ENCODE measurements at places on chromosomes 4 and X.

DNA sequence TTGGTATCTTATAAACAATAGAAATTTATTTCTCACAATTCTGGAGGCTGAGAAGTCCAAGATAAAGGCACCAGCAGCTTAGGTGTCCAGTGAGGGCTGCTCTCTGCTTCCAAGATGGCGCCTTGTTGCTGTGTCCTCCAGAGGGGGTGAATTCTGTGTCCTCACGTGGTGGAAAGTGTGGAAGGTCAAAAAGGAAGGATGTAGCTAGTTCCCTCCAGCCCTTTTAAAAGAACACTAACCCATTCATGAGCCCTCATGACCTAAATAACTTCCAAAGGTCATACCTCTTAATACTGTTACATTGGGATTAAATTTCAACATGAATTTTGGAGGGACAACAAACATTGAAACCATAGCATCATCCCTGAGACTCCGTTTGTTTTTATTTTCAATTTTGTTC, 48.8 kb downstream of the ZNF81 start:
- no peak for DNase-seq

DNA sequence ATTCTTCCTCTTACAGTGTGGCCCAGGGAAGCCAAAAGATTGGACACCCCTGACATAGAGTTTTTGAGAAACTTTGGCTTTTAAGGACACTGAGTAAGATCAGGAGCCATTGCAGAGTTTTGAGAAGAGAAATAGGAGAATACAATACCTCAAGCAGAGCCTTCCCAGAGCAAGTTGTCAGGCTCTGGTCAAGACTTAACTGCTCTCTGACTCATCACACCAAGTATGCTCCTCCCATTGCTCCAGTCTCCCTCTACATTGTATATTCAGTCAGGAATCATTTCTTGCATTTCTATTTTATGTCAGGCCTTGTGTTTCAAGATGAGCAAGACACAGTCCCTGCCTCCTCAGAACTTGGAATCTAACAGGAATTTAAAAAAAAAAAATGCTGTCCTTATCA, 176.4 kb upstream of the FMR1 start:
- DNase-seq, result no peak

DNA sequence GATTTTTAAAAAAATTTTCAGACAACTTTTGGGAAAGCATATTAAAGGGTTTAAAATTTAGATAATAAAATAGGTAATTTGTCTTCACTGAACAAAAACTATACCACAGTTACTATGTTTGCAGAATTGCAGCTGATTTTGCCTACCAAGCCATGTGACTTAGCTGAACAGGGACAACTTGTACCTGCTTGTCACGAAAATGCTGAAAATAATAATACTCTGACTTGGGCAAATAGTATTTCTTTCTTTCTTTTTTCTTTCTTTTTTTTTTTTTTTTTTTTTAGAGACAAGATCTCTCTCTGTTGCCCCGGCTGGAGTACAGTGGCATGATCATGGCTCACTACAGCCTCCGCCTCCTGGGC, 225.2 kb upstream of the PPP1R2C start:
- DNase-seq, result no peak

DNA sequence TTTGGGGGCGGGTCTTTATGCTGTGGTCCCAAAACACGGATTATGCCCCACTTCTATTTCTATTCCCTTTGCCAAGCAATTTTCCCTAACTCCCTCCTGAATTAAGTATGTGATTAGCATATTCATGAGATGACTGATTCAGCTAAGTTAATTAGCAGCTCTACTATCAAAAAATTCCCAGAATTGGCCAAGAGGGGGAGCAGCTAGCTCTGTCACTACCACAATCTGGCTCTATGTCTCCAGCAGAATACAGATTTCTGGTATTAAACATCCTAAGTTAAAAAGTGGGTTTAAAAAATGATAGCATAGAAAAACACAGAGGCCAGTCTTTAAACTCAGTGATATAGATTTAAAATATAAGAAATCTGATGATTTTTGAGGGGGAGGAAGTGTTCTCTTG, 80.3 kb downstream of the GPC4 start:
- DNase-seq, result no peak

GRCh38 chr4:117515921-117516320, 430.5 kb upstream of the TRAM1L1 start:
- no peak for DNase-seq

DNA sequence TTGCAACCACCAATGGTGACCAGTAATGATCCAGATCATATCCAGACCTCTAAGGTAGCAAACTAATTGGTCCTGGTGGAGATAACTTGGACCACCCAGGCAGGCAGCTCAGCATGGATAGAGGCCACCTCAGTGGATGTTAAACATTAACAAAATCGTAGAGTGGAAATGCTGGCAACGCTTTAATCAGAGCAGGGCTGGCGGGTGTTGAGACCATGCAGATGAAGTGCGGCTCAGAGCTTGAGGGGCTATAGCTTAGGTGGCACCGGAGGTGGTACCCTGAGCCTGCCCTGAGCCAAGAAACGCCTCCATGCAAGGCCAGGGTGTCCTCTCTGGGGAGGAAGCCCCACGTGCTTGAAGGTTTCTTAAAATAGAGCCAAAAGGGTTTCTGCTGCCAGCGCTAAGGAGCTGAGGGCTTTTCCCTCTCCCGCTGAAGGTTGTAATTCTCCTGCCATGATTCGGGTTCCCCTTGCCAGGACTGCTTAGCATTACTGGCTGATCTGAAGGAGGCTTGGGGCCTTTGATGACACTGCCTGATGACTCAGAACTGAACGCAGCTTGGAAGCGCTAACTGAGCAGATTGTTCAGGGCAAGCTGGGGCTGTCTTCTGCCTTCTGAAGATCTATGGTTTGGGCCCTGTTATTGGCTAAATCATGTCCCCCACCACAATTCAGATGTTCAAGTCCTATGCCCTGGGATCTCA, 177.8 kb upstream of the ATP6AP2 start:
- no peak for DNase-seq

GRCh38 chr4:144655491-144655890, 9.5 kb downstream of the HHIP start:
- no peak for DNase-seq

DNA sequence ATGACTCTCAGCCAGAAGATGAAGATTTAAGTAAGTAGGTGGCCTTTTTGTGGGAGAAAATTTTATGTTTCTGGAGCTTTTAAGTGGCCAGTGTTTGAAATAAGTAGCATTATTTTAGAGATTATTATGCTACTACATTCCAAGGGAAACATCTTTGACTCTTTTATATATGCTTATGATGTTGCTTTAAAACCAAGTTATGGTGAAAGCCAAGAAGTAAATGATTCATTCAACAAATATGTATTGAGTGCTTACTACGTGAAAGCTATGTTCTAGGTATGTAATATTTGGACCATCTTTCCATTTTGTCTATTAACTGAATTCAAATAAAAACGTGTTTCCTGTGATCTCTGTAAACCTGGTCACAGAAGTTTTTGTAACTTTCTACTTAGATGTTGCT, 58.3 kb downstream of the ZFX start:
- DNase-seq, result no peak

- no peak for DNase-seq
Measured at GRCh38 chr4:169159624-169160171, 111.1 kb downstream of the SH3RF1 start.

- DNase-seq, result no peak
Measured at GRCh38 chr4:167052631-167053091, 181.6 kb downstream of the SPOCK3 start.

DNA sequence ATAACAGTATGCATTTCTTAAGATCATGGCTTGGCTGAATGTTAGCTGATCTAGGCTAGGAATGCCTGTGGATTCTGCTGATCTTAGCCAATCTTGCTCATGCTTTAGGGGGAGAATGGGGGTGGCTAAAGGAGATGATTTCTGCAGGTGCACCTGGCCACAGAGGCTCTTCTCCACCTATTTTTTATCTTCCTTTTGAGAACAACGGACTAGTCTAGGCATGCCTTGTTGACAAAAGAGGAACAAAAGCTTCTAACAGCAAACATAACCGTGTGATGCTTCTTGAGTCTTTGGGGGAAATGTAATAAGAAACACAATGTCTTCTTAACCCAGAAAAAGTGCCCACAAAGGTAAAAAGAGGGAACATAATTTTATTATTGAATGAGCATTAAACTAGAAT, 743.5 kb downstream of the ARAP2 start:
- no peak for DNase-seq

DNA sequence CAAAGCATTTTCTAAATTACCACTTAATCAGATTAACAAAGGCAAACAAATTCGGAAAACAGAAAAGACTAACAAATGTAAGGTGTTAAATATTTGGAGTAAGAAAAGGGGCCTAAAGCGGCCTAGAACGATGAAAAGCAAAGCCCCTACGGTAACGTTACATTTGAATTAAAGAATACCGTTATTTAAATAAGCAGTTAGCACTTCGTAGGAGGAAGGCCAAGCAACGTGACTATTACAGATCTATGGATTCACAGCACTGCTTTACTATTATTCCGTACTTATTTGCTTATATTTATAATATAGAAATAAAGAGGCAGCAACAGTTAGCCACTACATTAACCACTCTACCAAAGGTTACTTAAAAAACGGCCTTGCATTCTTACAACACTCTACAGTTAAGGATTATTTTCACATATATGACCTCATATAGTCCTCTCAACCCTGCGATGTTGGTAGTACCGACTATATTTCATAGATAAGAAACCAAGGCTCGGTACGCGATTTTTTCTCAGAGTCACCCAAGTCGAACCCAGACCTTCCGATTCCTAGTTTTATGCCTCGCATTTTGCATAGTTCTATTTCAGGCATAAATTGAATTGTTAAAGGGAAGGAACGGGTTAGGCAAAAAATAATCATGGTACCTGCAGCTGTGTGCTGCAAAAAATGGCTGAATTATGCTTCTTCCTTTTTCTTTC, 2.9 kb downstream of the KLHL15 start:
- DNase-seq, result no peak

DNA sequence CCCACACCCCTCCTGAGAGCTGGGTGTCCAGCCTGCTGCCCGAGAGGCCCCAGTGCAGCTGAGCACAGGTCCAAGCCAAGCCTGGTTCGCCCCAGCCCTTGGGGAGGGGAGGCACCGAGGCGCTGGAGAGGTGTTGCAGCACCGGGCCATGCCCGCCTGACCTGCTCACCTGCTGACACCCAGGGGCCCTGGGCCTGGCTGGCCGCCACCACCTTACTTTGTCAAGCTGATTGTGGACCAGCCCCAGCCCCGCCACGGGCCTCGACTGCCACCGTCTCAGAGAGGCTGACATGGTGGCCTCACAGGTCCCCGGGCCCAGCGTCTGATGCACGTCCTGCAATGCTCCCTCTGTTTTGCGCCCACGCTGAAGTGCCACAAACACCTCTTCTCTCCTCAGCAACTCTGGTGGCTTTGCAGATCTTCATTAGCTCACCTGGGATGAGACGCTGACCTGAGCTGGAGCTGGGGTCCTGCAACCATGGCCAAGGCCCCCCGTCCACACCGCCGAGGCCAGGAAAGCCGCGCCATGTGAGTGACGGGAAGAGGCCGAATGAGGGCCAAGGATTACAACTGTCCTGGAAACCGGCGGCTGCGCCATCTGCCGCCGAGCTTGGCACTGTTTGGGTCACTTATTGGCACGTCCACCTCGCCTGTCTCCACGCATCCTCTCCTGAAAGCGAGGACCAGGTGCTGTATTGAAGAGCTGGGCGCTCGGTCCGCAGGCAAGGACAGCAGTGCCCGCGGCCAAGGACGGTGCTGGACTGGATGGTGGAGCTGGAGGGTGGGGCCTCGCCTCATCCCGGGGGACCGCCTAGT, 7.6 kb downstream of the CPLX1 start:
- no peak for DNase-seq

GRCh38 chrX:125505207-125505606, 185.5 kb downstream of the TEX13C start:
- DNase-seq, result no peak

- DNase-seq, result no peak
Measured at GRCh38 chrX:20361081-20361889, 94.6 kb upstream of the RPS6KA3 start.

DNA sequence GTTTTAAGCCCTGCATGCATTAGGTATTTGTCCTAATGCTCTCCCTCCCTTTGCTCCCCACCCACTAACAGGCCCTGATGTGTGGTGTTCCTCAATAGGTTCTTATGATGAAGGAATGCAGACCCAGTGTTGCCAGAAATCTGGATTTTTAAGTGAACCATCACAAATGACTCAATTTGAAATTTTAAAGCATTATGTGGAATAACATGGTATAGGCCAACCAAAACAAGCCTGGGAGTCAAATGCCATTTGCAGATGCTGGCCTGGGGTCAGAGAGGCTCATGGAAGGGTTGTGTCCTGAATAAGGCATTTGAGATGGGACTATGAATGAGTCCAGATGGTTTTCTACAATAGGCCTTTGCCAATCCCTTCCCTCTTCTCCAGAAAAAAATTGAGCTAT, 179.6 kb downstream of the SHROOM3 start:
- DNase-seq, result no peak

DNA sequence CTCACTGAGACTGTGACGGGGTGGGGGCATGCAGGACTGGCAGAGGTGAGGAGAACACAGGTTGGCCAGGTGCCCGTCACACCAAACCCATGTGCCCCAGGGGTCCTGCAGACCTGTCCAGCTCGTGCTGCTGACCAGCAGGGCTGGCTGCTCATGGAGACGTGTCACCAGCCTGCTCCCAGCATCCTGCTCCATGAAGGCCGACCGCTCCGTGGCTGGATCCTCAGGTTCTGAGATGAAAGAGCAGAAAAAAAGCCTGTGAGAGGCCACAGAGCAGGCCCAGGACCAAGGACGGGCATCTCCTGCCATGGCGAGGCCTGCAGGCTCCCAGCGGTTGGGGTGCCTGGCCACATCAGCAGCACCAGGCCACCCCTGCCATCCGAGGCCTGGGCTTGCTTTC, 71.7 kb upstream of the DRD5 start:
- DNase-seq, result no peak

All from activated CD4-positive, alpha-beta memory T cell treated with anti-CD3 and anti-CD28 coated beads, Interleukin-2, amount 10 ng/mL, durations not matched to agents 7 days and 5 days (primary cell).